ENCODE measurements at places on chromosomes 3 and 15.

DNA sequence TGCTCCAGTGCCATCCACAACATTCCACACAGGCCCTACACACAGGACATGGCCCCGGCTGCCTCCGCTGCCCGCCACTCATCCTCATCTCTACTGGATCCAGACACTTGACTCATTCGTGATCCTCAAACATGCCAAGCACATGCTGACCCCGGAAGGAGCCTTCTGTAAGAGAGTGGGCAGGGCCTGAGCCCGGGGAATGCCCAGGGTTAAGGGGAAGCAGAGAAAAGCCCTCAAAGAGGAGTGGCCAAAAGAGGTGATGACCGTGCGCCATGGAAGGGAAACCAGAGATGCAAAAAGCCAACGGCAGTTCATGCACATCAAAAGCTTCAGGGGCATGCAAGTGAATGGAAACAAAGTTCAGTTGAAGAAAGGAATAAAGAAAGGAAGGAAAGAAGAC lies 46.1 kb downstream of the RFTN1 start:
- DNase-seq, result no peak

DNA sequence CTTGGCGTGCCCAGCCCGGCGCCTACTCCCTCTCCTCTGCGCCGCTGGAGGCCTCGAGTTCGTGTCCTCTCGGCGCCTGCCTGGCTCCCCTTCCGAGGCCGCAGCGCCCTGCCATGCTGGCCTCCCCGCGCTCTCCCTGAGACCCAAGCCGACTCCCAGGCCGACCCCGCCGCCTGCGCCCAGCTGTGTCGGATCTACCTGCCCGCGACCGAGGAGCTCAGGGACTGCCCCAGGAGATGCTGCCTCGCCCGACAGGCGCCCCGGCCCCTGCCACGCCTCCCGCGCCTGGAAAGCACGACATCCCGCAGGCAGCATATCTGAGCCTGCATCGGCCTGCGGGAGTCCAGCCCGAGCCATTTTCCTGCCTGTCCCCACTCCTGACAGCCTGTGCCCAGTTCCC lies 16.1 kb downstream of the PAQR9 start:
- no peak for DNase-seq

- no peak for DNase-seq
Observed at GRCh38 chr3:185076219-185076618, 76.6 kb downstream of the C3orf70 start.

GRCh38 chr3:82355228-82355627 lies 593.8 kb upstream of the GBE1 start:
- DNase-seq, result no peak

- DNase-seq, result no peak
Observed at GRCh38 chr3:106256249-106256957, 387.6 kb upstream of the CBLB start.

DNA sequence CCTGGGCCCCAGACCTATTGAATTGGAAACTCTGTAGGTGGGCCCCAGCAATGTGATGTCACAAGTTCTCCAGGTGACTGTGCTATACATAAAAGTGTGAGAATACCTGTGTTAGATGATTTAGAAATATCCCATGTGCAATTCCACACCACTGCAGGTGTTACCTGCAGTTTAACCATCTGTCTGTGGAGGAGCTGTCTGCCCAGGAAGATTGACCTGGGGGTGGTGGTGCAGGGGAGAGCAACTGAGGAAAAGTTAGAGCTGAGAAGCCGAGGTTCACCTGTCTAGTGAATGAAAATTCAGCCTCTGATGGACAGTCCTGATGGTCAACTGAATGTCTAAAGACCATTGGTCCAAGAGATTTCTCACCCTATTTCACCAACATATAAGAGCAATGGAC lies 132.2 kb upstream of the SLC24A5 start:
- DNase-seq, result no peak
